ENCODE measurements at places on chromosomes 11 and 22.

DNA sequence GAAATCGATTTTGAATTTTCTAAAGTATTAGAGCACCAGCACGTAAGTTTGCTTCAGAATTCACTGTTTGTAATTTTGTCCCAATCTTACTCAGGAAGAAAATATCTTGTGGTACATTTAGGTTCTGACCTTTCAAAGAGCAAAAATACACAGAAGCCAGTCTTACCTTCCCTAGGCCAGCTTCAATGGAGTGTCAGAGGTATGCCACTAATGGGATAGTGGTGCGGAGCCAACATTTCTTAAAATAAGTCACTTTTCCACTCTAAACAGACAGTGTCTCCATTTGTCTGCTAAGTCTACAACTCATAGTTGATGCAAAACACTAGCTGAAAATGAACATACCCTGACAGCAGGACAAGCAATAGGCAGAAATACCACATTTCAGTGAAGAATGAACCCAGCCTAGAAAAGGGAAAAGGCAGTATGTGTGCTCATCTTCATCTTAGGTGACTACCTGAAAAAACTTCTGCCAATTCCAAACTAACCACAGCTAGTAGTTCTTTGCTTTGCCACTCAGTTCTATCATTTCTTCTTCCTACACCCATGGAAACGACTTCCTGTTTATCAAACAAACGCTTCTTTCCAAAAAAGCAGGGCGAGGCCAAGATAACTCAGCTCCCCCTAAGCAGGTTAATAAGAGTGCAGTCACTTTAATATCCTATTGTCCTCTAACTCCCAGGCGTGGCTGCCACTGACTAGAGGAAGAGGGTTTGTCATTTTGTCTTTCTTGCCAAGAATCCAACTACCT, 94.0 kb upstream of the APOA1 start:
- DNase-seq, result no peak

DNA sequence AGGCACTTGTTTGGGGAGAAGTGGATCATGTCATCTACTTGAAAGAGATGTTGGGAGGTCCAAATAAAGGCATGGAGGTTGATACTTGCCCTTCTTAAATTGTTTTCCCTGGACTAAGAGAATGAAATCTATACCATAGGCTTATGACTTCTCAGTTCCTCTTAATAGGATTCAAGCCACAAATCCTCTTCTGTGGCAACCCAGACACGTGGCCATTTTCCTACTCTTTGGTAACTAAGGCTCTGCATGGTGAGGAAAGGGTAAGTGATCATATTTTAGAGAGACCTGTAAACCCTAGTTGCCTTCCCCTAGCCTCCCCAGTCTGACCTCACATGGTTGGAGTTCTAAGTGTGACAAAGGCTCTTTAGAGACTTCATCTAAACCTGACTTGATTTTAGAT, 72.9 kb upstream of the CD44 start:
- DNase-seq, result no peak

- no peak for DNase-seq
Observed at GRCh38 chr22:38935616-38936015, 21.8 kb upstream of the APOBEC3A start.

DNA sequence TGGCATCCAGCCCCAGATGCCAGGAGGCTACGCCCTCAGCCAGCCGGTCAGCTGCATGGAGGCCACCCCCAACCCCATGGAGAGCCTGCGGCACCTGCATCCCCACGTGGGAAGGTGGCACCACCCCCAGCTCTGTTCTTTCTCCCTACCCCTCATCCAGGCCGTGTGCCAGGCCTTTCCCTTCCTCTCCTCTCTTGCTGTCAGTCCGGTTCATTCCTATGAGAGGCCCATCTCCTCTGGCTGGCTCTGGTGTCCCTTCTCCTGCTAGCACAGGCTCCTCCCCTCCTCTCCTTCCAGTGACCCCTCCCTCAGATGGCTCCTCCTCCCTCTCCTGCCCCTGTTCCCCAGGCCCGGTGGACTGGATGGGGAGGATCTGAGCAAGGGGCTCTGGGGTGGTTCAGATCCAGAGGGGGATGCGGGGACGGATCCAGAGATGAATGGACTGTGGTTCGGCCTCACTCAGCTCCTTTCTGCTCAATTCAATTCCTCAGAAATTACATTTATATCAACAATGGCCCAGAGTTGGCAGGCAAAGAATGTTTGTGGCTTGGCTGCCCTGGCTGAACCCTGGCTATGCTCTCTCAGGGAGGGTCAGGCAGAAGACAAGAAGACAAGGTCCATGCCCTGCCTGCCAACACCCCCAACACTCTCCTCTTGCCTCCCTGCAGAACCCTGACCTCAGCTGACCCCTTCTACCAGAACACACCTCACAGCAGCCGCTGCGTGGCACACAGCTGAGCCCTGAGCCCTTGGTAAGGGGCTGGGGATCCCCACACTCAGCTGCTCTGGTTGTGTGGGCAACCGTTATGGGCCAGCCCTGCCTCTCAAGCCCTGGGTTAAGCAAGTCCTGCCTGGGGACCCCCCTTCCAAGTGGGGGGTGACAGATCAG, 18.5 kb upstream of the LRRC10B start:
- DNase-seq, result no peak

DNA sequence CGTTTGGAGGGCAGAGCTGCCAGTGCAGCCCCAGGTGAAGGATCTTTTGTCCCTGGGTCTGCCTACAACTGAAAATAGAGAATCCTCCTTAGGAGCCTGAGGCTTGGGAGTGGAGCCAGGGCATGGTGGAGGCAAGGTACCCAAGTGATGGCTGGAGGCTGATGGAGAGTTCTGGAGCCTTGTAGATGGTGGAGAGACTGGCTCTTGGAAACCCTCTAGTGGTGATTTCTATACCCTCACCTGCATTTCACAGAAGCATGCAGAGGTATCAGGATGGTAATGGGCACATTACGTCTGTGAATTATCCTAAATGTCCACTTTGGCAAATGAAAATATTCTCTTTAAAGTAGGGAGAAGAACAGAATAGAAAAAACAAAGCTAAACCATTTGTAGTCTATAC, 44.4 kb downstream of the INSC start:
- no peak for DNase-seq

- no peak for DNase-seq
Observed at GRCh38 chr11:131454490-131454889, 84.1 kb downstream of the NTM start.

DNA sequence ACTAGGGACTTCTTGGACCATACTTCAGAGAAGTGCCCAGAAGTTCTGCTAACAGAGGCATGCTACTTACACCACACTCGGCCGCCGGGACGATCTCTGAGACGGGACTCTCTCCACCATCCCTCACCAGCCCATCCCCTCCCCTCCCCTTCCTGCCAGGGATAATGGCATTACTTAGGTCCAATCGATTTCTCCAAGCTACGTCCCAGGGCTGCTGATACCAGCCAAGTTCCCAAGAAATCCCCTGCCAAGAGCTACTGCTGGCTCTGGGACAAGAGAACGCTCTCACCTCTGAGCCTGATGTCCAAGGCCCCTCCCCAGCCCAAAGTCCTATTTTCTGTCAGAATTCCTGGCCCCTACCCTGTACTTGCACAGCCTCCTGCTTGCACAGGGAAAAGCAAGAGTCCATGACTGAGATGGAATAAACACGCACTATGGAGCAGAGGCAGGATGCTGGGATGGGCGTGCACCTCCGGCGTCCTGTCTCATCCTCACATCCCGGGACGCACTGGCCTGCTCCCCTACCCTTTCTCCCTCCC, 42.7 kb downstream of the GDPD5 start:
- DNase-seq, result no peak

- no peak for DNase-seq
Observed at GRCh38 chr22:46171940-46172339, 21.6 kb downstream of the PPARA start.

- DNase-seq, result no peak
Observed at GRCh38 chr11:134942681-134943080, 530.6 kb upstream of the B3GAT1 start.

- DNase-seq, result no peak
Observed at GRCh38 chr11:100273066-100273815, 413.8 kb upstream of the ARHGAP42 start.
